Activated CD4-positive, alpha-beta T cell treated with anti-CD3 and anti-CD28 coated beads for 24 hours (primary cell): ENCODE measurements at places on chromosomes 4 and X.

GRCh38 chr4:38152305-38152704 lies 192.1 kb downstream of the PTTG2 start:
- no peak for DNase-seq

DNA sequence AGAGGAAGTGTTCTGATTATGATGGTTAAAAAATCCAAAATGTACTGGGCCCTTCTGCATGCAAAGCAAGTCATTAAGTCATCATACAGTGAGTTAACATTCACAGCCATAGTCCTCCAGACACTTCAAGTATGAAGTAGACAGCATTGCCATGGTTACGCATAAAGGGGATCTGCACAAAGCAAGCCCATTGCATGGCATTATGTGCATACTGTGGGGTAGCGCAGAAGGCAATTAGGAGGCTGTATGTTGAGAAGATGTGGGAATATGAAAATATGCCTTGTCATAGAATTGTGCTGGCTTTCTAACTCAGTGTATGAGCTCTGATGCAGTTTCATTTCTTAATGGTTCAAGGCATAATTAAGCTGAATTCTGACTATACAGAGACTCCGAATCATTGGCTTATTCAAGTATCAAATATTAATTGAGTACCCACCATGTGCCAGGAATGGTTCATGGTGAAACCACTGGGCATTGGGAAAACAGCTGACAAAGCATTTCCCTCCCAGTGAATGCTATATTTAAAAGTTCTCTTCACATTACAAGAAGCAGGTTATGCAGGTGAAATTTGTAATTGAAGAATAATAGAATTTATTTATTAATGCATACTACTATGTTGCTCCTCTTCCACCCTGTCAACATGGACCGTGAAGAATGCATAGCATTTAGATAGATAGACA lies 588.9 kb downstream of the ZNF674 start:
- no peak for DNase-seq

DNA sequence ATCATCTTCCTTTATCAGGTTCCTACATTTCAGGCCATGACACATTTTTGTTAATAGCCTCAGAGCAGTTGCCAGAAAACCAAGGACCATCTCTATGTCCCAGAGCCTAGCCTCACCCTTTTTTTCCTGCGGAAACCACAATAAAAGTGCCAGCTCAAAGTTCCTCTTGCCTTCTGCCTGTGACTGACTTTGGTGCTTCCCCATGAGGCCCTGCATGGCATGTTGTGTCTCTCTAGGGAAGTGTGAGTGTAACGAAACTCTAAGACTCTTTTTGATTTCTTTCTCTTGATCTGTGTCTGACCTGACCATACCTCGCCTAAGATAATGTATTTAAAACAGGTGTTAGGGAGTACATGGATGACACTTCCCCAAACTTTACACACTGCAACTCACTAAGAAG lies 642.3 kb upstream of the BOD1L1 start:
- no peak for DNase-seq

DNA sequence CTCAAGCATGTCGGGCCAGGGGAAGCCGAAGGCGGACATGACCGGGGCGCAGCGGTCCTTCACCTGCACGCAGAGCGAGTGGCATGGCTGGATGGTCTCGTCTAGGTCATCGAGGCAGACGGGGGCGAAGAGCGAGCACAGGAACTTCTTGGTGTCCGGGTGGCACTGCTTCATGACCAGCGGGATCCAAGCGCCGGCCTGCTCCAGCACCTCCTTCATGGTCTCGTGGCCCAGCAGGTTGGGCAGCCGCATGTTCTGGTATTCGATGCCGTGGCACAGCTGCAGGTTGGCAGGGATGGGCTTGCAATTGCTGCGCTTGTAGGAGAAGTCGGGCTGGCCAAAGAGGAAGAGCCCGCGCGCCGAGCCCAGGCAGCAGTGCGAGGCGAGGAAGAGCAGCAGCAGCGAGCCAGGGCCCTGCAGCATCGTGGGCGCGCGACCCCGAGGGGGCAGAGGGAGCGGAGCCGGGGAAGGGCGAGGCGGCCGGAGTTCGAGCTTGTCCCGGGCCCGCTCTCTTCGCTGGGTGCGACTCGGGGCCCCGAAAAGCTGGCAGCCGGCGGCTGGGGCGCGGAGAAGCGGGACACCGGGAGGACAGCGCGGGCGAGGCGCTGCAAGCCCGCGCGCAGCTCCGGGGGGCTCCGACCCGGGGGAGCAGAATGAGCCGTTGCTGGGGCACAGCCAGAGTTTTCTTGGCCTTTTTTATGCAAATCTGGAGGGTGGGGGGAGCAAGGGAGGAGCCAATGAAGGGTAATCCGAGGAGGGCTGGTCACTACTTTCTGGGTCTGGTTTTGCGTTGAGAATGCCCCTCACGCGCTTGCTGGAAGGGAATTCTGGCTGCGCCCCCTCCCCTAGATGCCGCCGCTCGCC lies at the start of gene SFRP2:
TSS of gene SFRP2 (minus strand) at position 671 of the 864 bp plus-strand sequence. CDS start at position 423, 248 bp downstream.
- DNase-seq: no peak

DNA sequence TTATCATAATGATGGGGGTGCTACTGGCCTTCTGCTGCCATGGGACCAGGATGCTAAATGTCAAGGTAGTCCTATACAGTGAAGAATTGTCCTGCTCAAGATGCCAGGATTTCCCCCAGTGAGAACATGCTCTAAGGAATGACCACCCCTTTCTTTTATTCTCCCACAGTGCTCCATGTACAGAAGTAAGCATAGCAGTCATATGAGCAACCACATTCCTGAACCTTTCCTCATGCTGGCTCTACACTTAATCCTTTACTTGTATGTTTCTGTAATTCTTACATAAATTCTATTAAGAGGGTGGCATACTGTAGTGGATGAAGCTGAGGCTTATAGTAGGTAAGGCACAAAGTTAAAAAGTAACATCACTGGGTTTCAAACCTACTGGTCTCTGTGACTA lies 20.2 kb downstream of the CYP2U1 start:
- DNase-seq: no peak
